ENCODE measurements at places on chromosomes 12 and 14.

GRCh38 chr12:43428088-43428600, 123.9 kb downstream of the ADAMTS20 start:
- no peak for DNase-seq

DNA sequence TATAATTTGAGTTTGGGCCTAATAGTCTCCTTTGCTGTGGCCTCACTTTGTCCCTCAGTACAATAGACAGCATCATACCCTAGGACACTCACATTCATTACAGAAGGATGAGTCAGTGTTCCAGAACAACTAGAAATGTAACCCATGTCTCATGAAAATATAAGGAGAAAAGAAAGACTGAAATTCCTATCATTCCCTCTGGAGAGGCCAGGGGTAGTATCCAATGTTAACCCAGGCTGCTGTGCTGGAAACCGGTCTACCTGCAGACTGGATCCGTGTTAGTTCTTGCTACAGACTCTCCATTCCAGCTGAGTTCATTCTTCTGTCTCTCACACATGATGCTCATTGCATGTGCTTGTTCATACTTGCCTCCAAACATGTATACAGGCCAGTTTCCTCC, 75.8 kb upstream of the HOXC13 start:
- DNase-seq: no peak

DNA sequence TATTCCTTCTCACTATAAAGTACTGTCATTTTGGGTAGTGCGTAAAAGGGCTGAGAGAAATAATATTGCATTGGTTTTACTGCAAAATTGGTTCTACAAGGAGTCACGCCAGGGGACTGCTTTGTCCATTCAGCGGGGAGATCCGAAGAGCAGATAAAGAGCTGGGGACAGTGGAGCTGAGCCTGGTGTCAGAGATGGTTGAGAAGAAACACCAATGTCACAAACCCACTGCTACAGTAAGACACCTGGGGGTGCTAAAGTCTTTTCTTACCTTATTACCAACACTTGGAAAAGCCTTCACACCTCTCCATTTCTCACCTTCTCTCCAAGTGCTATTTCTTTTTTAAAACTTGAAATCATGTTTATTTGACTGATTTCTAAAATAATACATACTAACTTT, 14.1 kb downstream of the IL31 start:
- DNase-seq: no peak

- DNase-seq: peak; percentile 77
Measured at GRCh38 chr14:101761881-101762529, 496 bp downstream of the PPP2R5C start.
